ENCODE measurements at places on chromosomes 6 and 20. TPM values are rescaled to one million over a fixed set of nuclear protein-coding genes. Genes with fewer than 3 reads are reported as not detected.
A peak's percentile ranks its signal among the peaks of the same experiment; 100 is the strongest.

Gene DDO
- total RNA-seq, result 2.6 TPM

Gene DPPA5
- total RNA-seq, result not detected

- DNase-seq, result peak; percentile 71
Measured at GRCh38 chr20:36808317-36809257, 35.0 kb upstream of the DSN1 start.

DNA sequence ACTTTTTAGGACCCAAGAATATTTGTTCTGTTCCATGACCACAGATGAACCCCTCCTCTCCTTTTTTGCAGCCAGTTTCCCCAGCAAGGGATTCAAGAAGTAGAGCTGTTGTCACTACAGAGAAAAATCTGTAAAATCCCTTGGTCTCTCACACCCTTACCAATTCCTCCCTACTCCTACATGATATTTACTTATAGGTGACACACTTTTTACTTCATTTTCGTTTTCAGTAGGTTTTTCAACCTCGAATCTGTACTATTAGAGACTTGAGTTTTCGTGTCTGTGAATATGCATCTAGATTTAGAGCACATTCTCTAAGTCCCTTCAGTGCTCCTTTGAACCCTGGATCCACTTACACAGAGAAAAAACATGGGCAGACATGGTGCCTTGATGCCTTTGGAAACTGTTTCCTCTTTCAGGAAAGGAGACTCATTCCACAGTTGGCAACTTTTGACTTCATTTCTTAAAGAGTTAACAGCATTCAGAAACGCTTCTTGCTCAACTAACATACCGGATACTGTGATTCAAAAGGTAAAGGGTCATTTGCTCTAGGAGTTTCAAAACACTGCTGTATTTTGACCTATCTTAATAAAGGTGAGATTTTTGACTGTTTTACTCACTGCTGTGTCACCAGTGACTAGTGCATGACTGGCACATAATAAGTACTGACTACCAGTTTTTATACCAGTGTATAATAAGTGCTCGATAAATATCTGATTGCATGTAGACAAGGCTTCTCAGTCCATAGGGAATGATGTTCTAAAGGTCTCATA, 50.6 kb downstream of the LAMA4 start:
- DNase-seq, result peak; percentile 93
